Suprapubic skin (tissue), 4 donors: ENCODE measurements at places on chromosomes 4 and X. TPM values are rescaled to one million over a fixed set of nuclear protein-coding genes. Genes with fewer than 3 reads are reported as not detected.

MND1 gene
- not detected for total RNA-seq

DNA sequence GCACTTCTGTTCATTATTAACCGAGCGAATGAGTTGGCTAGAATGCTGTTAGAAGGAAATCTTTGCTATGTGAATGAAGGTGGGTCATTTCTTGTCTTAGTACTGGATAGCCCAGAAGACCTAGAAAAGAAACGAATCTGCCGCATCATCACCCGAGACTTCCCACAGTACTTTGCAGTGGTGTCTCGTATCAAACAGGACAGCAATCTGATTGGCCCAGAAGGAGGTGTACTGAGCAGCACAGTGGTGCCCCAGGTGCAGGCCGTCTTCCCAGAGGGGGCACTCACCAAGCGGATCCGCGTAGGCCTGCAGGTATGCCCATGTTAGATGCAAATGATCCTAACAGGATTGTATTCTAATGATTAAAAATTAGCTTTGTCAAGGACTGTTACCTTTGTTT lies 286.3 kb downstream of the ANK2 start:
- peaks cover 3% of the 10 kb centered on the region for H3K36me3 ChIP-seq
- no peak overlapping the region for H3K4me3 ChIP-seq
- H3K27ac ChIP-seq = no peak overlapping the region
- no peaks in the 10 kb centered on the region for H3K4me1 ChIP-seq

GRCh38 chr4:55216863-55217635 lies 91.7 kb upstream of the KDR start:
- no peaks in the 10 kb centered on the region for H3K4me1 ChIP-seq
- H3K36me3 ChIP-seq = no peaks in the 10 kb centered on the region
- no peak overlapping the region for H3K27ac ChIP-seq
- no peak overlapping the region for H3K4me3 ChIP-seq
- no peak for DNase-seq

GRCh38 chr4:160038615-160039014 lies 935.7 kb downstream of the RAPGEF2 start:
- H3K4me1 ChIP-seq = no peaks in the 10 kb centered on the region
- H3K4me3 ChIP-seq = no peak overlapping the region
- no peaks in the 10 kb centered on the region for H3K27me3 ChIP-seq
- H3K27ac ChIP-seq = no peak overlapping the region
- H3K36me3 ChIP-seq = no peaks in the 10 kb centered on the region

POU3F4 gene
- total RNA-seq = not detected
